T-helper 1 cell (primary cell): ENCODE measurements at places on chromosomes 13 and 19.

GRCh38 chr13:112760435-112760834, 70.6 kb downstream of the ATP11A start:
- DNase-seq, result no peak

GRCh38 chr13:48334534-48335127, 31.1 kb downstream of the RB1 start:
- peak; percentile 65 for DNase-seq

- no peak for DNase-seq
Observed at GRCh38 chr19:5293612-5294378, 46.8 kb downstream of the PTPRS start.

DNA sequence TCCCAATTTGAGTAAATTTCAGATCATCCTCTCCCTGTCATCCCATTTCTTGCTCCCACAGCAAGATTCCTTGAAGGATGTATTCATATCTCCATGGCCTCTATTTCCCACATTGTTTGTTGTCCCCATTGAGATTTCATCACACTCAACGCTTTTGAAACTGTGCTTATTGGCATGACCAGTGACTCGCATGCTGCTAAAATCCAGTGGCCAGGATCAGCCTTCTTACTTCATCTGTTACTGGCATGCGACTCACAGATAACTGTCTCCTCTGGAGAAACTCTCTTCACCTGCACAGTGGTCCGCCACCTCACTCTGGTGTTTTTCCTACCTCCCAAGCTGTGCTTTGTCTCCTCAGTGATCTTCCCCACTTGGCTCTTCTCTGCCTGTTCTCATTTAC, 95.8 kb downstream of the WASF3 start:
- no peak for DNase-seq

GRCh38 chr13:26485786-26486185, 71.7 kb upstream of the WASF3 start:
- no peak for DNase-seq

GRCh38 chr19:39515551-39516191, 732 bp downstream of the SELENOV start:
- DNase-seq, result no peak

- peak; percentile 58 for DNase-seq
Observed at GRCh38 chr19:14505488-14506239, 9.7 kb upstream of the GIPC1 start.

- no peak for DNase-seq
Observed at GRCh38 chr13:28181413-28181812, 43.1 kb downstream of the PAN3 start.

- DNase-seq, result no peak
Observed at GRCh38 chr13:40186041-40186440, 480.4 kb downstream of the FOXO1 start.

GRCh38 chr13:101425623-101426022, 9.3 kb upstream of the NALCN start:
- no peak for DNase-seq

GRCh38 chr19:40960062-40960685, 30.9 kb upstream of the CYP2B6 start:
- DNase-seq, result no peak

GRCh38 chr19:58546019-58546530, 2.2 kb downstream of the TRIM28 start:
- DNase-seq, result no peak

DNA sequence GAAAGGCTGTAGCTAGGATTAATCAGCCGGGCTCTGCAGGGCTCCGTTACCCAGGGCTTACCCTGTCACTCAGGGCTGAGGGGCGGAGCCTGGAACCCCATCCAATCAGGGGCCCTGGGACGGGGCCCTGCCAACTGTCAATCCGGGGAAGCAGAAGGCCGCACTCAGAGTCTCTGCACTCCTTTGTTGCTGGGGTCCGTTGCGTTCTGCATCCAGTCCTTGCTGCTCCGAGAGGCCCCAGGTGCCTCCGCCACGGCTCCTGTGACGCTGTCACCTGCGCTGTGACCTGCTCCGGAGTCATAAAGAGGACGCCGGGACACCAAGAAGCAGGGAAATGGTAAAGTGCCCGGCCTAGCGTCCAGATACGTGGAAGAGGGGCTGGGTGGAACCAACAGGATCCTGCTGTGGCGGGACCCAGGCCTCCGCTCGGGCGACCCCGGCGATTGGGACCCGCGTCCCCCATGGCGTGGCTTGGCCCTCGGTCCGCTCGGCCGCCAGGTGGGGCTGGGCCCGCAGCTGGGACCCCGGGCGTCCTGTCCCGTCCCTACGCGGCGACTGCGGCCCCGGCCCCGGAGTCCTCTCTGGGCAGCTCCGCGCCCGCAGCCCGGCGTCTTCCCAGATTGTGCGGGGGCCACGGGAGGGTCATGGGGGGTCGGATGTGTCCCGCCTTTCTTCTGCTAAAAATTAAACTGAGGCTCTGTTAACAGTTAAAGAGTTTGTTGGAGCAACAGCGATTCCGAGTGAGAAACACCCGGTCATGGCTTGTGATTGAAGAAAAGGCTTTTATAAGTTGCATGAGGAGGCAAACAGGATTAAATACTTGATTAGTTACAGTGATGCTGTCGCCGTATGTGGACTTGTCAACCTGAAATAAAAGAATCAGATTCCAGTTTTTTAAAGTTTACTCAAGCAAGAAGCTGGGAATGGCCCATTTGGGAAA, at the start of gene ZNF491:
Gene ZNF491, plus strand, starts transcription at position 133 of the 940 bp plus-strand sequence. CDS start 7,431 bp downstream, outside the sequence.
- DNase-seq, result peak; percentile 73

DNA sequence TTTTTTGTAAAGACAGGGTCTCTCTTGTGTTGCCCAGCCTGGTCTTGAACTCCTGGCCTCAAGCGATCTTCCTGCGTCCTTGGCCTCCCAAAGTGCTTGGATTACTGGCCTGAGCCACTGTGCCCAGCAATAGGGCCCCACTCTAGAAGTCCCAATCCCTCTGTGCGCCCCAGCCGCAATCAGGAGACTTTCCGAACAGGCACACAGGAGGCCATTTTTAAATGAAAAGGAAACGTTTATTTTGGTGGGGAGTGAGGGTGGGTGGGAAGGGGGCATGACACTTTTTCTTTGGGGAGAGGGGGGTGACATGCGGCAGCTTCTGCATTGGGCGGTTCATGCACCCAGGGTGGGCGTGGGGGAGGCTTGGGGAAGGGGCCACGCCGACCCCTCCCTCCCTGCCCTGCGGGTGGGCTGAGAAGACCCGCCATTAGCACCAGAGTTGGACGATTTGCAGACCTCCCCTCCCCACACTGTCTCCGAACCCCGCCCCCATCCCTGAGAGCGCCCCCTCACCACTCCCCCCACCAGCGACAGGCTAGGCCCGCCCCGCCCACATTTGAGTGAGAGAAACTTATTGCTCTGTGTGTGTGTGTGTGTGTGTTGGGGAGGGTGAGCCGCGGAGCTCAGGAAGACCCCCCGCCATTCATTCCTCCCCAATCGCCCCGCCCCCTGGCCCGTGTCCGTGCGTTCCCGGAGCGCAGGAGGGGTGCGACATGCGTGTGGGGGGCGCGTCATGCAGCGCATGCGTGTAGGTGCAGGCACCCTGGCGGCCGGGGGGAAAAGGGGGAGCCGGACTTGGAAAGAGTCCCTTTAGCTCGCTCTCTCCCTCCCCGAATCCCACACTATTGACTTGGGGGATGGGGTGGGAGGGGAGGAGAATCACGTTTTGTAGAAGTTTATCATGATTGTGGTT, 17.2 kb downstream of the KCNC3 start:
- no peak for DNase-seq
